ENCODE measurements at places on chromosomes 12 and 14.

DNA sequence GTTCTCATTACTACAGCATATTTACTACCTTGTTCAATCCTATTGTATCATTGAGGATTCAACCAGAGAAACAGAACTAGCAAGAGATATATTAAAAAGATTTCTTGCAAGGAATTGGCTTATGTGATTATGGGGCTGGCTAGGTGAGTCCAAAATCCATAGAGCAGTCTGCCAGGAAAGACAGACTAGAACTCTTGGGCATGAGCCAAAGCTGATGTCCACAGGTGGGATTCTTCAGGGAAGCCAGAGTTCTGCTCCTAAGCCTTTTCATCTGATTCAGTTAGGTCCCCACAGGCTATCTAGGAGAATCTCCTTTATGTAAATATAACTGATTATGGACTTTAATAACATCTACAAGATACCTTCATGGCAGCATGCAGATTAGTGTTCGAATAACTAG lies 26.0 kb downstream of the PELI2 start:
- DNase-seq = no peak

DNA sequence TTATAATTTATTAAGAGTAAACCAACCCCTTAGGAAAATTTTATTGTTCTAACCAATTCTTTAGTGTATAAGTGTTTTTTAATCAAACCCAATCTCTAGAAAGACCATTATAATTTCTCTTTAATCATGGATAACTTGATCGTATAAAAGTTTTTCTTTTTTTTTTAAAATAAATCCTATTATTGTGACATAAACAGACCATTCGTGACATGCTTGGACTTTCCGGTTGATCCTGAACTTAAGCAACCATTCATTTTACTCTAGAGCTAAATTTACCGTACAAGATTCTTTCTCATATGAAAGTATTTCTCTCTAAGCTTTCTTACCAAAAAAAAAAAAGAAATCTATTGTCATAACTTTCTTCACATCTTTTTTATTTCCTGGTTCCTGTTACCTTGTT lies 32.6 kb upstream of the SLC38A4 start:
- peak; percentile 19 for DNase-seq

DNA sequence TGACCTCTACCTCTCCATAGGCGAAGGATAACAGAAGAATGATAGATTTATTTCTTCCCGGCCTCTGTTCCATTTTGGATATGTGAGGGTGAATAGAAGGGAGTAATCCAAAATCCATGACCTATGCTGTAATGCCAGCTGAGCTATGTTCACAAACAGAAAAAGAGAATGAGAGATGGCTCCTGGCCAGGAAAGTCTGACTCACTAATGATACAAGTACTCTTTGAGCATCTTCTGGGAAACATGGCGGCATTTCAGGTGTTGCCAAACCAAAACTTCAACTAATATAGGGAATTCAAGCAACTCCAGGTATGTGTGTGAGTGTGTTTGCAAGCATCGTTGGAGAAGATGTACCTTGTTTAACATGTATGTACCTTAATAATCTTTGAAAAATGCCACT lies 55.1 kb downstream of the MED13L start:
- peak; percentile 87 for DNase-seq

DNA sequence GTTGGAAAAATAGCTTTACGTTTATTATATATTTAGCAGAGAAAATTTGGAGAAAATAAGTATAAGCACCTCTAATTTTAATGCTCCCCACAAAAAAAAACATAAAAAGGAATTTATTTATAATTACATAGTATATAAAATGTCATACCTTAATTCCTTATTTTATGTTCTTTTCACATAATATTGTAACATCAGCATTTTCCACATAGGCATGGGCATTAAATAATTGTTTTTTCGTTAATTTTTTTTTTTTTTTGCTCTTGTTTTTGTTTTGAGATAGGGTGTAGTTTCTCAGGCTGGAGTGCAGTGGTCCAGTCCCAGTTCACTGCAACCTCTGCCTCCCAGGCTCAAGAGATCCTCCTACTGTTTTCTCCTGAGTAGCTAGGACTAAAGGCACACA lies 329.8 kb upstream of the FOXG1 start:
- no peak for DNase-seq

DNA sequence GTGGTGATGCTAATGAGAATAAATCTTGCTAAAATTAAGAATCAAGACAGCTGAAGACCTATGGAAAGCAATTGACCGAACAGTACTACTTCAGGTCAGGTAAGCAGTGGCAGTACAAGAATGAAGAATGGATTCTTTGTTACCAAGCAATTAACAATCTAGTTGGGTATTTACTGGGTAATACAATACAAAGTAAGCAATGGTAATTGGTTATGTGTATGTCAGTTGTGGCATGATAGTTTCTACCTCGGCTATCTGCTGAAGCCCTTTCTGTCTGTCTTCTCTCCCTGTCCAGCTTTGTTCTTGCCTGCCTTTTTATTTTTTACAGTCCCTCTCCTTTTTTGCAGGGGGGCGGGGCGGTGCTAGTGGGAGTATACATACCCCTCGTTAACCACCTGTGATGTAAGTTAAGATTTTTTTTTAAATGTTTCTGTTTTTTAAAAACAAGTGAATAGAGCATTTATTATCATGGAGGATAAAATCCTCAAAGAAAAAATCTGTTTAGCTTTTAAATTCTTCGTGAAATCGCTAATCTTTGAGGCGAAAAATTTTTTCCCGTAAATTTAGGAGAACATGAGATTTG lies 75.9 kb downstream of the RCOR1 start:
- DNase-seq = no peak

GRCh38 chr12:2625289-2625612 lies 169.5 kb upstream of the FKBP4 start:
- DNase-seq = no peak

GRCh38 chr14:21244544-21244943 lies 24.7 kb downstream of the HNRNPC start:
- DNase-seq = peak; percentile 8

Data from fibroblast of skin of right biceps (primary cell).